T-helper 2 cell treated with Interferon-gamma antibody and Interleukin-4, amounts not matched to agents 5 μg/mL and 100 μg/mL, for 36 hours (primary cell): ENCODE measurements at places on chromosomes 13 and 19.
A peak's percentile ranks its signal among the peaks of the same experiment; 100 is the strongest.

GRCh38 chr19:42333975-42334696, 8.7 kb downstream of the MEGF8 start:
- no peak for DNase-seq

GRCh38 chr13:98157188-98157587, 14.3 kb downstream of the FARP1 start:
- no peak for DNase-seq

GRCh38 chr19:19062454-19063182, 1.2 kb upstream of the SLC25A42 start:
- no peak for DNase-seq

DNA sequence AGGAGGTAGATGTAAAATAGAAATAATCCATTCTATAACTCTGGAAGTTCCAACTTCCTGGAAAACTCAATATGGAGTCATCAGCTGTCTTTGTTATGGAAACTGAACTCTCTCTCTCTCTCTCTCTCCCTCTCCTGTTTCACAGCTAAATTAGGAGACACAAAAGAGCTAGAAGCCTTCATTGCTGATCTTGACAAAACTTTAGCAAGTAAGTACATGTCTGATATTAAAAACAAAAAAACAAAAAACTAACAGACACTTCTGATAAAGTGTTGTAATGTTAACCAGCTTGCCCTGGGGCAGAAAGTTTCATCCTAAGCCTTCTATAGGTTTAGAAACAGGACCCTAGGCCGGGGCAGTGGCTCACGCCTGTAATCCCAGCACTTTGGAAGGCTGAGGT, 11.3 kb downstream of the RGCC start:
- no peak for DNase-seq

GRCh38 chr13:41150058-41150457, 17.5 kb upstream of the KBTBD6 start:
- DNase-seq = no peak

GRCh38 chr19:50478901-50479715, 2.5 kb upstream of the GARIN5A start:
- DNase-seq = no peak

DNA sequence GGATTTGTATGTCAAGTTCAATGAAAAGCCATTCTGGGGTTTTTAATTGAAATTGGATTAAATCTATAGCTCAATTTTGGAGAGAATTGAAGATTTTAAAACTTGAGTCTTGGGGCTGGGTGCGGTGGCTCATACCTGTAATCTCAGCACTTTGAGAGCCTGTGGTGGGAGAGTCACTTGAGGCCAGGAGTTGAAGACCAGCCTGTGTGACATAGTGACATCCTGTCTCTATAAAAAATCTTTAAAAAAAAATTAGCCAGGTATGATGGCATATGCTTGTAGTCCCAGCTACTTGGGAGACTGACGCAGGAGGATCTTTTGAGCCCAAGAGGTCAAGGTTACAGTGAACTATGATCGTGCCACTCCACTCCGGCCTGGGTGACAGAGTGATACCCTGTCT, 41.2 kb downstream of the VAV1 start:
- no peak for DNase-seq

GRCh38 chr13:77878190-77878589, 40.4 kb downstream of the EDNRB start:
- no peak for DNase-seq

GRCh38 chr19:5907241-5907640, 2.6 kb downstream of the VMAC start:
- DNase-seq = peak; percentile 34

DNA sequence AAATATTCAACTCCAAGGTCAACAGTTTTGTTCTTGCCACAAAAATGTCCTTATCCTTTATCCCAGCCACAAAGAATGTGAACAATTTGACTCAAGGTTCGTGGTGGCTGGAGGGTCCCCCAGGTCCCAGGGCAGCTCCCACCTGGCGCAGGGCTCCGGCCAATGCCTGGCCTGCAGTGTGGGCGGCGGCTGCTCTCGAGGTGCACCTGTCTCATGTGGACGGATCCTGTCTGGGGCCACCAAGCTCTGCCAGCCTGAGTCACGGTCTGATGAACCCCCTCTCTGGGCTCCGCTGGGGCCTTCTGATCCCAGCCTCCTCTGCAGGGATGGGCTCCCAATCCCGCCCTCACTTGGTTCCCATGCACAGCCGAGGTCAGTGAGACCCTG, 49.4 kb downstream of the GAS6 start:
- DNase-seq = no peak

DNA sequence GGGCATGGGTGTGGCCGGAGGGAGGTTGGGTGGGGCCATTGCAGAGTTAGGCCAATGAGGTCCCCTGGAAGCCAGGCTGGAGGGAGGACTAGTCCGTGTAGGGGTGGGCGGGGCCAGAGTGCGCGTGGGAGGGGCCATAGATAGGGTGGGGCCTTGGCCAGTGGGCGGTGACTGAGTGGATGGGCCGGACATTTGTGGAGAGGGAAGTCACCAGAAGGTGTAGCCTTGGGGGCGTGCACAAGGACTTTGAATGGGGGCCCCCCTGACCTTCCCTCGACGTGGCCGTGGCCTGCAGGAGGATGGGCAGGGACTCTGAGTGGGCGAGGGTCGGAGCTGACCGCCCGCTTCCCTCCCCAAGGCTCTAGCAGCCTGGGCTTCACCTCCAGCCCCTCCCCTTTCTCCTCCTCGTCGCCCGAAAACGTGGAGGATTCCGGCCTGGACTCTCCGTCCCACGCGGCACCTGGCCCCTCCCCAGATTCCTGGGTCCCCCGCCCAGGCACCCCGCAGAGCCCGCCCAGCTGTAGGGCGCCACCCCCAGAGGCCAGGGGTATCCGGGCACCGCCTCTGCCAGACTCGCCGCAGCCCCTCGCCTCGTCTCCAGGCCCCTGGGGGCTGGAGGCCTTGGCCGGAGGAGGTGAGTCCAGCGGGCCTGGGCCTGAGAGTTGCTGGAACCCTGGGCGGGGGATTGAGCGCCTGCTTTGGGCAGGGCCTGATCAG, 16.5 kb upstream of the B3GNT3 start:
- peak; percentile 15 for DNase-seq

GRCh38 chr19:31461814-31462539, 112.7 kb upstream of the TSHZ3 start:
- DNase-seq = no peak

DNA sequence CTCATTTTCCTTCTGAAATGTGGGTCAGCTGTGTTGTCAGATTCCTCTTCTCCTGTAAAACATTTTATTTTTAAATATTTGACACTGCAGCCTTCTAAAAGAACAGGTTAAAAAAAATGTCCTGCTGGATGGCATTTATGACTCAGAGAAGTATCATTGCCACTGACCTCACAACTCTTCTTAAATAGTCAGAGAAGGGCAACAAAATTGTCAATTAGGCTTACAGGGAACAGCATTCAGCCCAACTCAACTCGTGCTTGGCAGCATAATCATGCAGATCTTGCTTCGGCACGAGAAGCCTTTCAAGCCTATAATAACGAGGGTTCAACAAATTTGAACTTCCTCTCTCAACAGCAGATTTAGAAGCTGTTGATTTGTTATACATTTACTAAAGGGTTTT, 296.7 kb upstream of the DACH1 start:
- no peak for DNase-seq

GRCh38 chr13:101584331-101584730, 131.9 kb downstream of the ITGBL1 start:
- no peak for DNase-seq

GRCh38 chr19:3135961-3136683, at the start of gene GNA15:
Gene GNA15, plus strand, starts transcription at chr19:3136033. Its CDS starts 418 bp downstream, at chr19:3136451.
- peak; percentile 61 for DNase-seq
